ENCODE measurements at places on chromosomes 13 and 19.

DNA sequence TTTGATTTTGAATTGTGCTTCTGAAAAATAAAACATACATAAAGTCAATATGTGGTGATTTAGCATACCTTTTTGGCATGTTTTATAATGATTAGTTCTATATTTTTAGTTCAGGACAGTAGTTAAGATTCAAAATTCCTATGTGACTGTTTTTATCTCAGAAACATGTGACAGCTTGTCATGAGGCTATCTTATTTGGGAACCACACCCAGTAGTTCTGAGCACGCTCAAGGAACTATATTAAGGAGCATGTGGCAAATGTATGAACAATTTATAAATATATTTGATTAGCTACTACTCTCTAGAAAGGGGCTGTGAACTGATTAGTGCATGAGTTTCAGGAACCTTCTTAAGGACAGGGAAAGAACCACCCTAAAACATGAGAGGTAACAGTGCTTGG is 38.8 kb downstream of the FGF9 start:
- DNase-seq = no peak

- DNase-seq = no peak
Observed at GRCh38 chr19:29708554-29709439, 6.3 kb downstream of the C19orf12 start.

GRCh38 chr19:18975011-18975410 is 34.0 kb upstream of the HOMER3 start:
- DNase-seq = no peak

GRCh38 chr13:96417939-96418685 is 328.2 kb downstream of the HS6ST3 start:
- DNase-seq = no peak
